ENCODE measurements at places on chromosomes 16 and 17. TPM values are rescaled to one million over a fixed set of nuclear protein-coding genes. Genes with fewer than 3 reads are reported as not detected.

The CDH8 gene
- total RNA-seq = not detected

The CCDC40 gene
- total RNA-seq = 1.3 TPM

The CCL7 gene
- 0.21 TPM for total RNA-seq

The SOCS1 gene
- total RNA-seq = 1.7 TPM
